AG09309 (cell line): ENCODE measurements at places on chromosomes 11 and 22.

DNA sequence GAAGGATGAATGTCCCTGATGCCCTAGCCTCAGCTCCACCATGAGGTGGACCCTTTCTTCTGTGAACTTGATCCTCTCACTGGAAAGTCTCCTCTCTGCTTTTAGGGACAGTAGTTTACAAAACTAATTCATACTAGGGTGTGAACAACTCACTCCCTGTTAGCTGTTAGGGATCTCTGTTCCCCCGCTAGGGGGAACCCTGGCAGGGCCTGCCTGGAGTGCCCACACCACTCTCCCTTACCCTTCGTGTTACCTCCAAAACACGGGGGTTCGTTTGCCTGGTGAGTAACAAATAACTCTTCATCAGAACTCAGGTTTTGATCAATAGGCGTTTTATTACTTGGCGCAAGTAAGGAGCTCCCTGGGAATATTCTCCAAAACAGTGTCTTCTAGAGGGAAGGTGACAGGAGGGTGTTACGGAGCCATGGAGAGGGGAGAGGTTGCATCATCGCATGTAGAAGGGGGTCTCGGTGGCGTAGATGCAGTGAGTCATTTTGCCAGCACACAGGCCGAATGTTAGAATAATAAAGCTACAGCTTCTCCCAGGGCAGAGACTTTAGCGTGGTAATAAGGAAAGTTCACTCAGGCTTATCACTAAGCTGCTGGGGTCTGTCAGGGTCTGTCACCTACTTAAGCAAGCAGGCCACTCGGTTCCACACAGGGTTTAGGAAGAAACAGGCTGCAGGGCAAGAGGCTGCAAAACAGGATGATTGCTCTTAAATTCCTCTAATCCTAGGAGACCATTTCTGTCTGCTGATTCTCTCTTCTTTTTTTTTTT lies 45.8 kb downstream of the C11orf96 start:
- DNase-seq, result no peak

- DNase-seq, result no peak
These were observed 97.9 kb upstream of the TENM4 start for GRCh38 chr11:79538775-79539174.

DNA sequence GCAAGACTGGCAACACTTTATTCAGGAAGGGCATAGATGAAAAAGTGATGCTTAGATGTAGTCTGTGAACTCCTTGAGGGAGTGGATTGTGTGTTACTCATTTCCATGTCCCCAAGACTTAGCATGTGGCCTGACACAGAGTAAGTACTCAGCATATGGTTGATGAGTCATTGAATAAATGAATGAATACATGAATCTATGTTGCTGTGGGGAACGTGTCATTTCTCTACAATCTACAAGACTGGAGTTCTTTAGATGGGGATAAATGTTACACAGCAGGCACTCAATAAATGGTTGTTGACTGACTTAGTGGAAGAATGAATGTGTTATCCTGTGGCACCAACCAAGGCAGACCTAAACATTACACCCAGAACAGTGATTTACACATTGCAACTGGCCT lies 17.9 kb downstream of the BPIFC start:
- DNase-seq, result no peak

DNA sequence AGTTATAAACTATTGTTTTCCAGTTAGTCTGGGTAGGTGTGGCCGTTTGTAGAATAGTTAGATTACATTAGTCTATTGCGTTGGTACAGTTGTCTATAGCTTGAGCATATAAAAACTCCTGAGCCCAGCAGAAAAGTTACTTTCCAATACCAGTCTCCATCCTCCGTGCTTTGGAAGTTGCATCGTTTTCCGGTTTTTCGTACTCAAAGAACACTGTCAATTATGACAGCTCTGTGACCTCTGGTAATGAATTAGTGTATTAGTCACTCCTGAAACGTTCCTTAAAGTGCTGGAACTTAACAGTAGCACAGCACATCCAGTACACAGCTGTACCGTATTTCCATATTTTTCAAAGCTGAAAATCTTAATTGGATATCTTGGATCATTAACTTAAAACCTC lies 808 bp upstream of the MSANTD2 start:
- DNase-seq, result no peak

DNA sequence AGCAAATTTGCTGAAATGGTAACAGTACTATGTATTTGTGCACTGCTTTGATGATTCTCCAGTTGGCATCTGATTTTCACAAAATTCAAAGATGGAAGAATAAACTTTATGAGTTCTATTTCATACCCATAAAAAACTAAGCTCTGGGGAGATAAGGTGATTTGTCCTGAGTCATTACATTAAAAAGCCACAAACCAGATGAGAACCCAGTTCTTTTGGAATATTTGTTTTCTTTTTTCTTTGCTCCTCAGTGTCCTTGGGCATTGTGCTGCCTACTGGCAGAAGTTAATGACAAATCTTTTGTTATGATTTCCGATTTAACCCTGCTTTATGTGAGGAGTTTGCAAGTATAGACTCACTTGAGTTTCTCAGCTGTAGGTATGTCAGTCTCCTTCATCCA lies 45.4 kb upstream of the AMOTL1 start:
- DNase-seq, result peak; percentile 27

DNA sequence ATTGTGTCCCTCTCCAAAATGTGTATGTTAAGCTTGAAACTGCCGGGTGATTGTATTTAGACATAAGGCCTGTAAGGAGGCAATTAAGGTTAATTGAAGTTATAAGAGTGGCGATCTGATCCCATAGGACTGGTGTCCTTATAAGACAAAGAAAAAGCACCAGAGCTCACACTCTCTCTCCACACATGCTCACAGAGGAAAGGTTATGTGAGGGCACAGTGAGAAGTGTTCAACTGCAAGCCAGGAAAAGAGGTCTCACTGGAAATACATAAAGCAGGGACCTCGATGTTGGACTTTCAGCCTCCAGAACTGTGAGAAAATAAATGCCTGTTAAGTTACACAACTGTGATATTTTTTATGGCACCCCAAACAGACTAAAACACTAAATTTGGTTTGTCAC lies 1233.8 kb upstream of the CNTN5 start:
- DNase-seq, result no peak

DNA sequence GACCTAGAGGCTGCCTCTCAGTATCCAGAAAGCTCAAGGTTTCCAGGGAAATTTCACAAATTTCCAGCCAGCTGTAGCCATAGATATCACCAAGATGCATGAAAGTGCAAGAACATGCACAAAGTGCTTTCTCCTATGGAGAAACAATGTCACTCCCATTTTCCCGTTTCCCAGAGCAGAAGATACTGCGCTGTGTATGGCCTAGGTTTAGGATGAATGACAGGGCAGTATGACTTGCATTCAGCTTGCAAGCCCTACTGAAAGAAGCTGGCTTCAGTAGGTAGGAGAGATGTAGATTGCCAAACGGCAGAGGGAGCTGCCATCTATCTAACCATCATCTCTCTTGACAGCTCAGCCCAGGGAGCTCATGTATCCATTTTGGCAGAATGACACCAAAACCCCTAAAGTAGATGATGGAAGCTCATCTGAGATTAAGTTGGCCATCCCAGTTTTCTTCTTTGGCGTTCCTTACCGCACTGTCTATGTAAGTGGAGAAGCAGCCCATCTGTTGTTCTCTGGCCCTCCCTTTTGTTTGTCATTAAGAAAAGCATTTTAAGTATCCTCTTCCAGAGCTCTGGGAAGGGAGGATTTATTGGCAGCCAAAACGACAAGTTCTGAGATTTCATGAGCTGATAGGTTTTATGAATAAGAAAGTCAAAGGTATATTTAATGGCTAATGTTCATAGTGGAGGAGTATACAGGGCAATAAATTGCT lies 4.6 kb downstream of the TECTA start:
- no peak for DNase-seq

GRCh38 chr11:124748481-124749343 lies 3.3 kb downstream of the VSIG2 start:
- no peak for DNase-seq

- no peak for DNase-seq
These were observed 849 bp upstream of the APOBEC3B start for GRCh38 chr22:38981005-38981991.

DNA sequence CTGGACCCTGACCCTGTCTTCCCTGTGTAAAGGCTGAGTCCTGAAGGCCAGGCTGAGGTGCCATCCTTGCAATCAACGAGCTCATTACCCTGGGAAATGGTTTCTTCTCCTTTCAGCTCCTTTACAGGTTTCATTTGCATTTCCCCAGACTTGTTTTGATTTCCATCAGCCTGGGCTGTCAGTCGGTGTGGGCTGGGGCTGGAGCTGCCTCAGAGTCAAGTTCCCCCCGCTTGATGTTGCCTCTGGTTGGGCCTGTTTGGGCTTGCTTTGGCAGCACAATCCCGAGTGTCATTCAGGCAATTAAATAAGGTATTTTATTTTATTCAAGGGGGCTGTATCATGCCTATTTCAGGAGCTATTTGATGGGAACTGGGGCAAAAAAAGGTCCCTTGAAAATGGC lies 424.9 kb downstream of the INSC start:
- DNase-seq, result no peak

- no peak for DNase-seq
These were observed 9.5 kb downstream of the WNT11 start for GRCh38 chr11:76196849-76197248.

DNA sequence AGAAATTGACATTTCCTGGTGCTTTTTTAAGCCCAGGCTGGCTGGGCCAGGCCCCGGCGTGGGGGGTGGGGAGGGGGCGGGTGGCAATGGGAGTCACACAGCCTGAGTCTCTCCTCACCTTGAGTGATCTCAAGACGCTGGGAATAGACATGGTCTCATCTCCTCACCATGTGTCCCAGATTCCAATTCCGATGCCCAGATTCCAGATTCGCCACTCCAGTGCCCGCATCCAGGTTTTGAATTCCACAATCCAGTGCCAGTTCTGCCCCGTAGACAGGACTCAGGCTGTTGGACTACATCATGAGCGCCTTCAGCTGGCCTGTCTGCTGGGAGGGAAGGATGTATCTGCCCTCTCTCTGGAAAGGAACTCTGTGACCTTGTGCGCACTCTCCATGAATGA lies 19.1 kb downstream of the KCNC1 start:
- no peak for DNase-seq

DNA sequence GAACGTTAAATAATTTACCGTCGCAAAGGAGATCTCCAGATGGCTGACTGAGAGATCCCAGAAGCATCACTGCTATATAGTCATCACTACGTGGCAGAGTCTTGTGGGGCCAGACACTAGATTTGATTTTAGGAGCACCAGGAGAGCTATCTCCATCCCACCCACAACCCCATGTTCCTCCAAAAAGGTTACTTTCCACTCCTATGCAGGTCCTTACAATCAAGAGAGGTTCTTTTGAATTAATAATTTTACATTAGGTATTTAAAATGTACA lies 19.4 kb downstream of the GUCY1A2 start:
- no peak for DNase-seq

DNA sequence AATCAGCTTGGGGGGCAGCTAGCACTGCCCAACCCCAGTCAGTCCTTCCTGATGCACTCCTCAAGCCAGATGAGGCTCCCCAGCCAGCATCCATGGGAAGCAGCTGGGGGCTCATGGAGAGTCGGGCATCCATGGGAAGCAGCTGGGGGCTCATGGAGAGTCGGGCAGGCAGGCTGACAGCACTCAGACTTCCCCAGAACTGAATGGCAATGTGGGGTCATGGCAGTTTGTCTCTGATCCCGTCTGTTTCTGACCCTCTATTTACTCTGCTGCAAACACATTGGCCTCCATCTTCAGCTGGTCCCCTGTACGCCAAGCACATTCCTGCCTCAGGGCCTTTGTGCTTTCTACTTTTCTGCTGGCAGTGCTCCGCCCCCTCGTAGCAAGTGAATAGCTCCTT lies 314.8 kb downstream of the NTM start:
- DNase-seq, result no peak

DNA sequence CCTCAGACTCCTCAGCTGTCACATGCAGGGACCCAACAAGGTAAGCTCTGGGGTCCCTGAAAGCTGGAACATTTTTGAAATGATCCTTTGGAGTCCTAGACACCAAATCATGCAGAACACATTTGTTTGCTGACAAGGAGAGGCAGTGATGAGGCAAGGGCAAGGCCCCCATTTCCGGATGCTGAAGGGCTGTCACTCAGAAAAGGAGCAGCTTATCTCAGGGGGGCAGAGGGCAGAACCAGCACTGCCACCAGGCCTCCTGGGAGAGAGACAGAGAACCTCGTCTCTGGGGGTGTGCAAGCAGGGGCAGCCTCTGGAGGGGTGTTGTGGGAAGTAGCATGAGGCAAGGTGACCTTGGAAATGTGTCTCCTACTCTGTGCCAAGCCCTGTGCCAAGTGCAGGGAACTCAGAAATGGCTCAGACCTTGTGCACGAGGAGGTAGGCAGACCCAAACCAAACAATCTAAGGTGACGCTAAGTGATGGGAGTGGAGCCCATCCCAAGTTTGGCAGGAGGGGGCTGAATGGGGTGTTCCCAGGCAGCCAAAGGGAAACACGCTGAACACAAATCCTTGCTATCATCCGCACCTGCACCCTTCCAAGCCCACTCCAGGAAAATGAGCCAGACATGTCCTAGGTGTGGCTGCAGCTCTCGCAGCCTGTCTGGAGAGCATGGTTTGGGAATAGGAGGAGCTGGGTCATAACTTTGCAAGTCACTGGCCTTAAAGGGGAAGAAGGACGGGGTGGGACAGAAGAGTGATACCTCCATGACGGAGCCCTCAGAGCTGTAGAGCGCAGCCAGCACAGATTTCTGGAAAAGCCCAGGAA lies 94.2 kb downstream of the PDE2A start:
- no peak for DNase-seq

- no peak for DNase-seq
These were observed 3.9 kb downstream of the CREB3L1 start for GRCh38 chr11:46281371-46281831.

- DNase-seq, result no peak
These were observed 31.7 kb downstream of the POU2F3 start for GRCh38 chr11:120271672-120272071.

- no peak for DNase-seq
These were observed 14.0 kb upstream of the LMO1 start for GRCh38 chr11:8277691-8278090.

DNA sequence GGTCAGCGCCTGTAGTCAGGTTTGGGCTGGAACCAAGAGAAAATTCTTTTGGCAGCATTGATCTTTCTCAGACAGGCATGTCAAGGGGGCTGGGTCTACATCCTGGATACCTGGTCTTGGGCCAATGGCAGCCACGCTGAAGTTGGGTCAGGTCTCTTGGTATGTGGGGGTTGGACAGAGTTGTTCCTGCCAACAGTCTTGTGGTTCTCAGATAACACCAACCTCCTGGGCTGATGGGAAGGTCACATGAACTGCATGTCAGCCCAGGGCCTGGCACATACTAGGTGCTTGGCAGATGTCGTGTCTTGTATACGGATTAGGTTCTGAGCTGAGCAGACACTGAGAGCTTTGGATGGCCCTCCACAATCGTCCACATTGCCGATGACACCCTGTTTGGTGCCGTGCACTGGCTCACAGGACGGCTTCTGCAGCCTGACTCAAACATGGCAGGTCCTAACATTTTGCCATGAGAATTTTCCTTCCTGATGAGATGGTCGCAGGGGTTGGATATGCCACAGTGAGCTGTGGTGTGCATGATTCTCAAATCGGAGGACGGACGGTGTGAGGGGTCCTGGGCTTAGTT lies 42.0 kb downstream of the FBLN1 start:
- no peak for DNase-seq

DNA sequence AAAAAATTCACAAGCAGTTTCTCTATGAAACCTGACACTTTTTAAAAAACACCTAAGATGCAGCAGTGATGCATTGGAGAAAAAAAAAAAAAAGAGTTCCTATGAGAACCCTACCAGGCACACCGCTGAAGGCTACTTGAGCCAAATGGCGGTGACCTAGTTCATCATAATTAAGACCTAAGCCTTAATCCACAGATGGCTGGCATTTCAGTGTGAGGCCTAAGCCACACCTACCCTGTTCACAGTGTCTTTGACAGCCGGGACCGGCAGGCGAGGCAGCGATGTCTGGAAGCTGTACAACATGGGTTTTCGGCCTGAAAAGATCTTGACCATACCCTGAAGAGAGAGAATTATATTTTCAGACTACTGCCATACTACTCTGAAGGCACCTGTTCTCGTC lies 38.0 kb downstream of the CPT1A start:
- no peak for DNase-seq
